LHCN-M2 (cell line): ENCODE measurements at places on chromosomes 2 and 18.
A peak's percentile ranks its signal among the peaks of the same experiment; 100 is the strongest.

GRCh38 chr2:155062250-155062921 lies 363.9 kb downstream of the KCNJ3 start:
- DNase-seq: no peak

DNA sequence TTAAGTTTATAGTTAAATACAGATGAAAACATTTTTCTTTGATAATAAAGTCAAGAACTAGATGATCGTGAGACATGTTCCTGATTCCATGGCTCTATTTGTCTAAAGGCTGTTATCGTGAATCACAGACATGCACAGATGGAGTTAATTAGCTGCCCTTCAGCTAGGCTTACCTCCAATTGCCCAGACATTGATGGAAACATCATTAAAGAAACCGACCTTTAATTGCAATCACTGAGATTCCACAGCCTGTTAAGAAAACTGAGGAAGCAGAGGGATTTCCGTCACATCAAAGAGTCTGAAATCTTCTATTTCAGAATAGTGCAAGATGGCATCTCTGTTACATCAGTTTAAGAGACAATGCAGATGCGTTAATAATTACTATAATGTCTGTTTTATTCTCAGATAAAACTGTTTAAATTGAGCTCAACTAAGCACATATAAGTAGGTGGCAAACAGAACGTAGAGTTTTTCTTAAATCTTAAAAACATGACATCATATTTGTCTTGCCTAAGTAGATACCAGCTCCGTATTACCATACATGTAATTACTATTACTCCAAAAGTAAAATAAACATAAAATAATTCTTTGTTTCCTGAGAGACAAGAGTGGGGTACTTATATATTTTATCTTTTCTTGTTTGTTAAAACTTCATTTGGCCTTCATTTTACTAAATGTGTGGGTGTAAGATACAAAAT lies 23.9 kb upstream of the CRACDL start:
- no peak for DNase-seq

DNA sequence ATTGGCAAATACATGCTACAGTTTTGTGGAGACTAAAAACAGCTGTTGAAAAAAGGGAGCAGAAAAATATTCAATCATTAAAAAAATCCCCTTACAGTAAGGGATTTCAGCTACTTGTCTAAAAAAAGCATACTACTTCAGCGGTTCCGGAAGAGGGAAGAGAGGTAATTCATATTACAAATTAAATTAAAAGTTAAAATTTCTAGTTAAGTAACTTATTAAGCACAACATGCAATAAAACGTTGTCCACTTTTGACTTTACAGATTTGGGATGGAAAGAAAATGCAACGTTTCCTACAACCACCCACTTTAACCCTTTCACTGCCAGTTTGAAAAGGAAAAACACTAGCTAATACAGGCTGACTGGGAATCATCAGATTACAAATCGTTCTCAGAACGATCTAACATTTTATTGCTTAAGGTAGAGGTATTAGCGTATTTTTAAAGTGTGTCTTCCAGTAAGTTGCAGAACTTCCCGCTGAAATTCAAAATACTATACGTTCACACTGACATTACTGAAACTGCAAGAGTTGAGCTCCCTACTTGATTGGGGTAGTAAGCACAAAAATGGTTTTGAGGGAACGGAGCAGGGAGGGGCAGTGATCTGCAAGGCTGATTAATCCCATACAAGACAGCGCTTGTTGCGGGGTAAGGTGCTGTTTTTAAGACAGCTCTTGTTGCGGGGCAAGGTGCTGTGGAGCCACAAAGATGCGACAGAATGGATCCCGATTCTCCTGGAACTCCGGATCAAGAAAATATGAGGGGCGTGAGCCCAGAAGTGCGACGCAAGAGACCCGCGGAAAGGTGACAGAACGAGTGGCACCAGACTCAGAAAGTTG lies 743 bp downstream of the HADHA start:
- DNase-seq: peak; percentile 21

GRCh38 chr2:128644718-128645256 lies 326.1 kb upstream of the HS6ST1 start:
- DNase-seq: no peak

DNA sequence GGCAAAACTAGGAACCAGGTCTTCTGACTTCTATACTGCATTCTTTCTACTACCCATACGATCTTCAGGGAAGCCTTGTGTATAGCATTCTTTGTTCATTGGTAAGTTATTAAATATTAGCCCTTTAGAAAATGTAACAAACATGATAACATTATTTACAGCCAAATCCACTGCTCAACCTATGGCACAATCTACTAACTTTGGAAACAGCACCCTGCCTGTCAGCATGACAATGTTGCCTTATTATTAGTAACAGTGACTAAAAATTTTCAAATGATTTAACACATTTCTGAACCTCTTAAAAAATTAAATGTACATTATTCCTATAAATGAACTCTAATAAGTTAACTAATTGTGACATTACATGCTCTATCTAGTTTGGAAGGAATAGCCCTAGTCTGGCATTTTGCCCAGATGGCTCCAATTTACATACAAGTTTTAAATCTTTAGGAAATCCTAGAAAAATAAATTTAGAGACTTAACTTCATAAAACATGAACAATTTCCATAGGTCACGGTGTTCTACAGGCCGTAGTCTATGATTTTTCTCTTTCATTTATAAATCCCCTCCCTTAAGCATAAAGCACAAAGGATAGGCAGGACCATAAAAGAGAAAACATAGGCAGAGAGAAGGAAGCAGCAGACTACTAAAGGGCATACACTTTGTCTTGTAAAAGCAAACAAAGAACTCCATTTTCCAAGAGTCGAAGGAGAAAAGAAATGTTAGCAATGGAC lies 33.7 kb downstream of the YES1 start:
- no peak for DNase-seq

GRCh38 chr2:26274058-26274613 lies 29.4 kb downstream of the HADHB start:
- peak; percentile 94 for DNase-seq

DNA sequence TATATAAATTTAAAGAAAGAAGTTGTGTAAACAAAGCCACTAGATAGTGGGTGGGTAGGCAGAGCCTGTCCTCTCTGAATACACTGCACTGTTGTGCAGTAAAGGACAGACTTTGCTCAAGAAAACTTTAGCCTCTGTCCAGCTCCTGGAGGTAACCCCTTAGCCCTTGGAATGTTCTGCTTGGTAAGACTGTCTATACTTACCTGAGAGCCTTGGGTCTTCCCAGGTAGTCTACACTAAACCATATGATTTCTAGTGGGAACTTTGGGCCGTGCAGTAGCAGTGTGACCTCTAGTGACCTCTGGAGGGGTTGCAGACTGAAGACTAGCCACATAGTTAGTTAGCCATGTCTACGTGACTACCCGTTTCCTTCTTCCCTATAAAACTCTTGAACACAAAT lies 678.3 kb upstream of the NRXN1 start:
- no peak for DNase-seq

- DNase-seq: peak; percentile 70
These were observed 184.0 kb downstream of the KCNE4 start for GRCh38 chr2:223235986-223236385.

- no peak for DNase-seq
These were observed 183.7 kb downstream of the TCF4 start for GRCh38 chr18:55404136-55404830.

- no peak for DNase-seq
These were observed 142.3 kb upstream of the TANK start for GRCh38 chr2:161017780-161018470.

DNA sequence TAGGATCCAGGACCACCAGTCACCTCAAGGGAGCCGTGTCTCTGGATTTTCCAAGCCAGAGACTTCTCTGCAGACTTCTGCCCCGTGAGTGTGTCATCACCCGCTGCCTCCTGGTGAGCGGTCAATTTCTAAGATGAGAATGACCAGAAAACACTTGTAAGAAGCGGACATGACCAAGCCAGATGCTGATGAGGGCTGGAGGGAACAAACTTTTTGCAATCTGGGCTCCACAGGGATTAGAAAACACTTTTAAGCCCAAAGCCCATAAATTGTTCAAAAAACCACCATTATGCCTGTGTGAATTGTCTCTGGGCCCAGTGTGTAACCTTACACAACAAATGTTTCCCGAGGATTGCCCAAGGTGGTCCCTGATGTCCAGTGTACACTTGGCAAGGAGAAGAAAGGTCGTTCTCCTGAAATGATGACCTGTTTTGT lies 5.3 kb upstream of the NPPC start:
- DNase-seq: no peak

DNA sequence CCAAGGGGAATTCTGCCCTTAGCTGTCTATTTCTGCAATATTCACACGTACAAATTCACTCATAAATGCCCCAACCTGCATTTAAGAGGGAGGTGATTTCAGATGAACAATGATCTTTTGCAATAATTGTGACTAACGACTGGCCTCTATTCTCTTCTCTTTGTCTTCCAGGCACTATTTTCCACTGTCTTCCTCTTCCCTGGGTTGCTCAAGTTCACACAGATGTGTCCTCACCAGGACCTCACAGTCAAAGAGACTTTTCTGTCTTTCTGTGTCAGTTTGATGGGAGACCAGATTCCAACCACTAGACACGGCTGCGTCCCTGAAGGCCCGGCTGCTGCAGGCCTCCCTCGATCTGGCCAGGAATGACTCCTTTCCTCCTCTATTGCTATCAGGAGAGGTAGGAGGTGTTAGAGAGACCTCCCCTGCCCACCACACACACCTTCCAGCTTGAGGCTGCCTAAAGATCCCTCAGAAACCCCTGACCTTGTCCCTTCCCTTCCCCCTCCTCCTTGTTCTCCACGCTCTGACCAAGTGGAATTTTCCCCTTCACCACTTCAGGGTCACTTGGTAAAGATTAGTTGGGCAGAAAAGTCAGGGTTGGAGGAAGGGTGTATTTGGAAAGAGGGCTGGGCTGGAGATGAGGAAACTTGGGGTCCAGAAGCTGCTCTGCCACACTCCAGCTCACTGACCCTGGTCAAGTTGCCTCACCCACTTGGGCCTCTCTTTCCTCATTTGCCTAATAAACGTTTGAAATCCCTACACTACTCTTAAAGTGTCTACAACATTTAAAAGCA lies 109.2 kb upstream of the COPS8 start:
- no peak for DNase-seq

DNA sequence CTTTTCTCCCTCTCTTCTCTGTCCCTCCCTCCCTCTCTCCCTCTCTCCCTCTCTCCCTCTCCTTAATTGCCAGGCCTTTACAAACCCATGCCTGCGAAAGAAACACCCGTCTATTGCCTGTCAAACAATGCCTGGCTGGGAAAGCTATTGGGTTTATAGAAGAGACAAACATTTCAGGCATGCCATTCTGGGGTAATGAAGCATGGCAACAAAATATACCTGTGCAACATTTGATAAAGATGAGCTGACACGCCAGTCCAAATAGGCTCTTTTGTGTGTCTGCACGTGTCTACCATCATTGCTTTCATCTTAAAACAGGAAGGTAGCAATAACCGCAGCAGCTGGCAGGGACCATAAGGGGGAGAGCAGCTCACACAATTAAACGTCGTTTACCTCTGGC lies 282.1 kb downstream of the ZNF516 start:
- DNase-seq: no peak

- DNase-seq: no peak
These were observed 305.1 kb upstream of the SPRED2 start for GRCh38 chr2:65737452-65738011.

GRCh38 chr18:59268721-59269562 lies 4.3 kb downstream of the RAX start:
- DNase-seq: no peak

- DNase-seq: no peak
These were observed 220.1 kb downstream of the AGPS start for GRCh38 chr2:177612659-177613058.

DNA sequence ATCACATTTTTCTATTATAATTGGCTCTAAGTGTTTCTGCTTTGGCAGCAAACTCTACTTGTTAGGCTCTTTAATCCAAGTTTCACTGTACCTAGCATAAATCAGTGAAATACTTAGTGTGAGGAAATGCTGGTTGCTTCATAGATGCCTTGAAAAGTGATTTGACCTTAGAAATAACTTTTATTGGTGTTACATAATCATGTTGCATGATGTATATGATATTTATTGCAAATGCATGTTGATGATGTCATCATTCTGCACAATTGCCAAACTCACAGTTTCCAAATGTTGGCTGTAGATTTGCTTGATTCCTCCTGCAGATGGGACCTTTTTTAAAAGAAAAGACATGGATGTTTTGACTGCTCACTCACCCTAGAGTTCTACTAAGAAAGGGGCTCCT lies 137.6 kb upstream of the BCL2L11 start:
- no peak for DNase-seq

- no peak for DNase-seq
These were observed 53.6 kb upstream of the HAAO start for GRCh38 chr2:42846026-42846425.

GRCh38 chr18:68394705-68395104 lies 320.2 kb downstream of the TMX3 start:
- DNase-seq: peak; percentile 52

DNA sequence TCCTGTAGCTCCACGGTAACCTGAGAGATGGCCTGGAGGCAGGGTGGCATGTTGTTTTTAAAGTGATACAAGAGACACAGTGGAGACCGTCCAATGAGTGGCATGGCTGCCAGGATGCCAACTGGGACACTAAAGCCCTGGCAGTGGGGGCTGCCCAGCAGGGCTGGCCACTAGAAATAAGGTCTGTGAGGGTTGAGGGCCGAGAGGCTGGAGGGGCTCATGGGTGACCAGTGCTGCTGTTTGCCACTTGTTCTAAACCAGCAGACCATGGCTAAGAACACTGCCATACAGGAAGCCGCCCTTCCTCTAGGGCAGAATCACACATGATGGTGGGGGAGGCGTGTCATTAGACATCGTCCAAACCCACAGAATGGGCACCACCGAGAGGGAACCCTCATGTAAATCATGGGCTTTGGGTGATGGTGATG lies 71.9 kb downstream of the ALPK2 start:
- no peak for DNase-seq

- peak; percentile 46 for DNase-seq
These were observed 18.5 kb upstream of the ZNF236 start for GRCh38 chr18:76803814-76804213.

- DNase-seq: no peak
These were observed 4.0 kb downstream of the TCF7L1 start for GRCh38 chr2:85137156-85137555.

DNA sequence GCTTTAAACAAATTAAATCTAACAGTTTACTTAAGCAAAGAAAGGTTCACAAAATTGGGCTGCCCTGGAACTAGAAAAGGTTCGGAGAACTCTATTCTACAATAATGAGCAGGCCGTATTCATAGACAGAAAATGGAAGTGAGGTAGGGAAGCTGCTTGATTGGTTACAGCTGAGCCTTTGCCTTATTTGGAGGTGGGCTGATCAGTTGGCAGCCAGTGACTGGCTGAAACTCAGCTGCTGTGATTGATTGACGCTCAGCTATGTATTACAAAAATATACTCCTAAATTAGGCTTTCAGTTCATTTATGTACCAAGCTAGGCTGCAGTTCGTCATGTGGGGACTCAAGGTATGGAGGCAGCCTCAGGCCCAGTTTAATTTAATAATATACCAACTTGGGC lies 42.3 kb upstream of the TTR start:
- DNase-seq: no peak

DNA sequence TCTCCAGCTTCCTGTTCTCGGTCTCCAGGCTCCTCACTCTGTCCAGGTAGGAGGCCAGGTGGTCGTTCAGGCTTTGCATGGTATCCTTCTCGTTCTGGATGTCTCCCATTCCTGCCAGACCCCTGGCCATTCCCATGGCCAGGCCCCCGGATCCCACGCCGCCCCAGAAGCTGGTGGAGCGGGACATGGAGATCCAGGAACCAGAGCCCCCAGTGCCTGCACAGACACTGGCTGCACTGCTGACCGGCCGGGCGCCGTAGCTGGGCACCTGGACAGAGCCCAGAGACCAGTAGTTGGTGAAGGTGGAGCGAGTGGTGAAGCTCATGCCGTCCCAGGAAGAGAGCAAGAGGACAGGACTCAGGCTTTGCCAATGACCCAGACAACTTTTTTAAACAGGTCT lies 129.1 kb upstream of the WDR75 start:
- DNase-seq: no peak
